ENCODE measurements at places on chromosomes 5 and 9.

DNA sequence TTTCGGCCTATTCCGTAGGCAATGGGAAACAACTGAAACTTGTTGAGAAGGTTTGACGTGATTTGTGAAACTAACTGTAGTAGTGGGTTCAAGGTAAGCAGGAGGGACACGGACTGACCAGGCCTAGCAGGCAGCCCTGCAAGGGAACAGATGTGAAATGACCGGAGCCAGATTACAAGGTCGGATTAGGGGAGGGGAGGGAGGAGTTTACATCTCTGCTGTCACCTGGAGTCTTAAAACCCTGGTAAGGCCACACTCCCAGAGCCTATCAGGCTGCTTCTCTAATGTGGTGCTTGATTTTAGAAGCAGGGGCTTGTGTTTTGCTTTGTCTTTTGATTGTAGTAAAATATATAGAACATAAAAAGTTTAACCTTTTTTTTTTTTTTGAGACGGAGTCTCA lies 3.5 kb upstream of the SPTAN1 start:
- no peak for DNase-seq
- H3K36me3 ChIP-seq, result peaks cover 1% of the 10 kb centered on the region
- H3K27ac ChIP-seq, result no peak overlapping the region
- H3K4me1 ChIP-seq, result peaks cover 20% of the 10 kb centered on the region
- H3K4me3 ChIP-seq, result no peak overlapping the region

DNA sequence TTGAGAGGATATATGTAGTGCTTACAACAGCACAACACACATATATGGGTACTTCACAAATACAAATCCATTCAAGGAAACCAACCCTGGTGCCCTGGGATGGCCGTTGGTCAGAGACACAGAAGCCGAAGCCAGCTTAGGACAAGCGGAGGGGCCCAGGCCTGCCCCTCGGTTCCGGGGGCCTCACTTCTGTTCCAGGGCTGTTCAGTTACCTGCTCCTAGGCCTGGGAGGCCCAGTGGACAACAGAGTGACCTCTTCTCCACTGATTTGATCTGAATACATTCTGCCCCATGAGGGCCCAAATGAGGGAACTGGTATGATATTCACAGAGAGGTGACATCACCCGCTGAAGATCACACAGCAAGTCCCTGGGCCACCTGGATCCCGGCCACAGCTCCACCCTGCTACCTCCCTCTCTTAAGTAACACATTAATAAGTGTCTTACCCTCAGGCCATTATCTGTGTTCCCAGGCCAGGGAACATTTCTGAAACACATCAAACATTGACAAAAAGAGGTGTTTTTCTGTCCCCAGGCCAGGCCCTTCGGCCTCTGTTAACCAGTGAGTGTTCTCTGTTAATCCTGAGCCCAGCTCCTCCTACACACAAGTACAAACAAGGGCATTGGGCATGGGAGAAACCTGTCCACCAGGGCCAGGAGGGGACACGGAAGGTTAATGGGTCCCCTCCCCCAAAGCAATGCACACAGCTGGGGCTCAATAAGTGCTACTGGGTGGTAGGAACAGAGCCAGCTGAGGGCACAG lies 4.5 kb upstream of the GRHPR start:
- H3K27me3 ChIP-seq, result peaks cover 3% of the 10 kb centered on the region
- no peak overlapping the region for H3K27ac ChIP-seq
- no peak for DNase-seq

GRCh38 chr9:120904061-120904977 lies 22.3 kb downstream of the TRAF1 start:
- peaks cover 90% of the 10 kb centered on the region for H3K4me1 ChIP-seq
- H3K36me3 ChIP-seq, result peaks cover 89% of the 10 kb centered on the region
- H3K4me3 ChIP-seq, result no peak overlapping the region
- DNase-seq, result peak; percentile 69

DNA sequence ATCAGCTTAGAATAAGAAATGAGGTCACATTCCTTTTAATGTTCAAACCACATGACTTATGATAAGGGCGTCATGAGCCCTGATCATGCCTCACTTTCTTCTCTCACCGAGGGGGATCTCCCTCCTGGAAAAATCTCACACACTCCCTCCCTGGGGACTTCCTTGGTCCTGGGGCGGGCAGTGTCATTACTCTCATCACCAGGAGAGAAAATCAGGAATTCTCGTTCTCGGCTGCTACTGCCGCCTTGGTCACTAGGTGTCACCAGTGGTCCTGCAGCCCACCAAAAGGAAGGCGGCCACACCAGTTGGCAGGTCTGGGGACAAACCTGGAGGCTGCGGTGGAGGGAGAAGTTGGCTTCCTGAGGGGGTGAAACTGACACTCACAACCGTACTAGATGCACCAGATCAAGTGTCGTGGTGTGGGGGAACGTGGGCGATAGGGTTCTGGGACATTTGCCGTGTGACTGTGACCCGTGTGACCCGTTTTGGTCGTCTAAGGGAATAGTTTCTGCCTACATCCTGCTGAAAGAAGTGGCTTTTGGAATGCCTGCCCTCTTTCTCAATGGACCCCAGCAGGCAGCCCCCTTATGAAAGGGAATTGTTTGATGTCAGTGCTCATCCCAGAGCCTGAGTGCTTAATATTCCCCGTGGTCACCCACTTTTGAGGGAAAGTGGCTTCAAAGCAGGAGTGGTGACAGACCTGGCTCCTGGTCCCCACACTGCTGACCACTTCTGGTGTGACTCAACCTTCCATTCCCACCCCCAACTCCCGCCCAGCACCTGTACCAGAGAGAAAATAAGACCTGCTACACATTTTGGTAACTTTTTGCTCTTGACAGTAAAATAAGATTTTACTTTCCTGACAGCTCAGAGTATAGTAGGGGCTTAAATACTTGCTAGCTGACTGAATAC lies 63.2 kb downstream of the ACER2 start:
- H3K27me3 ChIP-seq, result peaks cover 6% of the 10 kb centered on the region
- peak overlapping the region; percentile 19 for H3K4me3 ChIP-seq
- H3K4me1 ChIP-seq, result peaks cover 14% of the 10 kb centered on the region
- no peak overlapping the region for H3K27ac ChIP-seq
- peak; percentile 53 for DNase-seq
- no peaks in the 10 kb centered on the region for H3K36me3 ChIP-seq

- peaks cover 5% of the 10 kb centered on the region for H3K4me1 ChIP-seq
- no peak overlapping the region for H3K27ac ChIP-seq
- DNase-seq, result no peak
Measured at GRCh38 chr9:135565141-135565628, 3.6 kb downstream of the PAEP start.

DNA sequence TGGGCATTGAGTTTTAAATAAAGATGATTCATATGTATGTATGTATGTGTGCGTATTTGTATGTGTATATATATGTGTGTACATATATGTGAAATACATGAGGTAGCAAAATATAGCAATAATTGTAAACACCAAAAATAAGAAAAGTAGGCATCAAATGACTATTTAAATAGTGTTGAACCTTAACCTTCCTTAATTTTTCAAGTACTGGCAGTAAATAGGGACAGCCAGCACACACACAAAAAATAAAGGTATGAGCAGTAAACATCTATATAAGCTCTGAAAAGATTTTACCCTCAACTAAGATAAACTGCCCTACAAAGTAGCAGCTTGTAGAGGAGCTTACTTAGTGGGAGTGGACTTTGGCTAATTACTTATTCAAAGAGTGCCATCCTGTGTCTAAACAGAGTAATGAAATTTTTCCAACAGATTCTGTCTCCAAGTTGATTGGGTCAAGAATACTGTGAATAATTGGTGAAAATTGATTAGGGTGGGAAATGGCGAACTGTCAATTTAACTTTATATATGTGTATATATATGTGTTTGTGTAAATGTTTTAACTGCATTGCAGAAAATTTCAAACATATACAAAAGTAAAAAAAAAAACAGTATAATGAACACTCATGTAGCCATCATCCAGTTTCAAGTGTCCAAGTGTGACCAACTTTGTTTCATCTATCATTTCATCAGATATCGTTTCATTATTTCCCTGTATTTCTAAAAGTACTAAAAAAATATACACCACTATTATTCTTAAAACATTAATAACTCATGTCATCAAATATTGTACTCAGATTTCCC lies 2.0 kb upstream of the ADAMTS6 start:
- H3K4me3 ChIP-seq, result no peak overlapping the region
- DNase-seq, result no peak
- peak overlapping the region; percentile 85 for H3K27ac ChIP-seq
- H3K4me1 ChIP-seq, result peaks cover 22% of the 10 kb centered on the region
- no peaks in the 10 kb centered on the region for H3K27me3 ChIP-seq
